H4 (cell line): ENCODE measurements at places on chromosomes 2 and 18. TPM values are rescaled to one million over a fixed set of nuclear protein-coding genes. Genes with fewer than 3 reads are reported as not detected.
A peak's percentile ranks its signal among the peaks of the same experiment; 100 is the strongest.

- no peak for DNase-seq
Observed at GRCh38 chr18:56921896-56922480, 224.9 kb upstream of the BOD1L2 start.

CFAP65 gene
- total RNA-seq, result 0.10 TPM in 1 of 2 replicates, not detected in the other

HNMT gene
- total RNA-seq, result 44.0 and 86.7 TPM in 2 replicates

GKN2 gene
- not detected in 2 replicates for total RNA-seq

FBXO36 gene
- 4.8 and 5.3 TPM in 2 replicates for total RNA-seq

DNA sequence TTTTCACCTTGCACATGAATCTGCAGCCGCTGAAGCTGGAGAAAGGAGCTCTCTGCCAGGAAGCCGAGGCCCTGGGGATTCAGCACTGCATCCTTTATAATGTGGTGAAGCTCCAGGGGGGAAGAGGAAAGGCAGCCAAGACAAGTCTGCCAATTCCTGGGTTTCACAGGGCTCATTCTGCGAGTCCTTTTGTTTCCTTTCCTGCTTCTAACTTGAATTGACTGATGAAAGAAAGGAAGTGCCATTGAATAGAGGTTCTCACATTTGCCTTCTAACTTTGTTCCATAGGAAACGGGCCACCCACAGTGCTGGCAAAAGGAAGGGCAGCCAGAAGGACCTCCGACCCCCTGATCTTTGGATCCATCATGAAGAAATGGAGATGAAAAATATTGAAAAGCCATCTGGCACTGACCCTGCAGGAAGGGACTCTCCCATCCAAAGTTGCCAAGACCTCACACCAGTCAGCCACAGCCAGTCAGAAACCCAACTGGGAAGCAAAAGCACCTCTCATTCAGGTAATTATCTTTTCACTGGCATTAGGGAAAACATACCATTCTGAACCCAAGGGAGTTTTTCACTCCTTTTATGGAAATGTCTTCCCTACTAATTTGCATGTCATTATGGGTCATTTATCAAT is 765.4 kb downstream of the MBD2 start:
- DNase-seq, result peak; percentile 32

CCDC88A gene
- 18.7 and 19.8 TPM in 2 replicates for total RNA-seq

- no peak for DNase-seq
Observed at GRCh38 chr2:25400576-25401216, 59.0 kb upstream of the DNMT3A start.

ALPI gene
- total RNA-seq, result not detected in 2 replicates

DNA sequence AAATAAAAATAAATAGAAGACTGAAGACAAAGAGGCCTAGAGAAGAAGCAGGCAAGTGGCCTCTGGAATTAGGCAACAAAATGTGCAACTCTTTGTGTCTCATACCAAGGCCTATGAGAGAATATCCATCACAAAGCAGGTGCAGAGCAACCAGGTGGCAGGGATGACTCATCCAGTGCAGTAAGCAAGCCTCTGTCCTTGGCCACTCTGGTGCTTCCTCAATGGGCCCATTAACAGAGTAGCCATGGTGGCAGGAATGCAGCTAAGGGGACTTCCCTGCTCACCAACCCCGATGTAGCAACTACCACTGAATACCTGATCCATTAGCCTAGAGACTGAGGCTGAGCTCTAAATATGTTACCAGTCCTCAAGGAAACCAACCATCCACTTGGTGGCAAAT is 11.0 kb upstream of the EPG5 start:
- no peak for DNase-seq

DNA sequence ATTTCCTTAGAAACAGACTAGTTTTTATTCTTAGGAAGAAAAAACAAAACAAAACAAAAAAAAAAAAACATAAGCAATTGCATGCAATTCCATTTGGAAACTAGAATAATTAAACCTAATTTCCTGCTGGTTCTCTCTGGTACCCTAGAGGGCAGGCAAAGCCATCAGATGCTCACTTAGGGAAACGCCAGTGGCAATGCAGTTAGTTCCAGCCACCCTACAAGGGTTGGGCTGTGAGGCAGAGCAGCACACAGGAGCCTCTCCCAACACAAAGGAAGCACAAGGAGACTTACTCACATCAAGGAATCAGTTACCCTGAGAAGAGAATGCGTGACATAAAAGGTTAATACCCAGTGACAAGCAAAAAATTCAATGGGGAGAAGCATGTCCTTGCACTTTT is 28.8 kb downstream of the CCDC93 start:
- DNase-seq, result no peak

HOXD8 gene
- total RNA-seq, result not detected in 2 replicates

- no peak for DNase-seq
Observed at GRCh38 chr2:43149482-43150107, 76.8 kb downstream of the ZFP36L2 start.

DNA sequence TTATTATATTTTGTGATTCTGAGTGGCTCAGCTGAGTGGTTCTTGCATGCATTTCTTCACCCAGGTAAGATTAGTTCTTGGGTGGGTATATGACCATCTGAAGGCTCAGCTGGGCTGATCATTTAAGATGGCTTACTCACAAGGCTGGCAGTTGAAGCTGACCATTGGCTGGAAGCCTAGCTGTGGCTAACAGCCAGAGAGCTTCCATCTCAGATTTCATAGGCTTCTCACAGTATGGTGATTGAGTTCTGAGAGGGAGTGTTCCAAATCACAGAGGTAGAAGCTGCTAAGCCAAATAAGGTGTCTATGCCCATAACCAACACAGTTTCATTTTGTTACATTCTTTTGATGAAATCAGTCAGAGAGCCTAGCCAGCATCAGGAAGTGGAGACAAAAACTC is 117.4 kb upstream of the RPRM start:
- peak; percentile 90 for DNase-seq

GRCh38 chr2:222358876-222359275 is 60.1 kb upstream of the PAX3 start:
- DNase-seq, result peak; percentile 42

- no peak for DNase-seq
Observed at GRCh38 chr2:24491542-24492420, 727 bp downstream of the NCOA1 start.

CUL3 gene
- 76.7 and 84.4 TPM in 2 replicates for total RNA-seq

SCN3A gene
- total RNA-seq, result 1.0 and 1.3 TPM in 2 replicates
